ENCODE measurements at places on chromosomes 16 and 17.

GRCh38 chr16:89357055-89357816 is 133.1 kb downstream of the ANKRD11 start:
- DNase-seq = peak; percentile 92

- DNase-seq = no peak
Measured at GRCh38 chr17:38738007-38738662, 8.0 kb downstream of the CISD3 start.

- no peak for DNase-seq
Measured at GRCh38 chr16:89994389-89994720, 24.9 kb downstream of the DBNDD1 start.

DNA sequence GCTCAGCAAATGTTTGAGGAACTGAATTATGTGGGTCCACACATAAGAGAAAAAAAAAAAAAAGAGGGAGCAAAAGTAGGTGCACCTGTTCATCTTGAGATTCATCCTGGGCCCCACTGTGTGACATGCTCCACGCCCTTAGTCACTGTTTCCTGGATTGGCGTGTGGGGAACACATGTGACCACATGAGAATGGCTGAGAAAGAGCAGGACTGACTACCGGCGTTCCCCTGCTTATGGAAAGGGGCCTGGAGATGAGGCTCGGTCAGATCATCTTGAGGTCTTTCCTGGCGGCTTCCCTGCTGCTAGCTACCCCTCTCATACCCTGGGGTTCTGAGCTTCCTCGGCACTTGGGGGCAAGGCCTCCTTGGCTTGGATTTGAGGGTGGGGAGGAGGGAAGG is 3.9 kb downstream of the DEXI start:
- DNase-seq = no peak

GRCh38 chr17:42514279-42514678 is 21.8 kb upstream of the NAGLU start:
- DNase-seq = no peak

Measured in BE2C (cell line).